Skeletal muscle cell (primary cell): ENCODE measurements at places on chromosomes 7 and 10.
A peak's percentile ranks its signal among the peaks of the same experiment; 100 is the strongest.

DNA sequence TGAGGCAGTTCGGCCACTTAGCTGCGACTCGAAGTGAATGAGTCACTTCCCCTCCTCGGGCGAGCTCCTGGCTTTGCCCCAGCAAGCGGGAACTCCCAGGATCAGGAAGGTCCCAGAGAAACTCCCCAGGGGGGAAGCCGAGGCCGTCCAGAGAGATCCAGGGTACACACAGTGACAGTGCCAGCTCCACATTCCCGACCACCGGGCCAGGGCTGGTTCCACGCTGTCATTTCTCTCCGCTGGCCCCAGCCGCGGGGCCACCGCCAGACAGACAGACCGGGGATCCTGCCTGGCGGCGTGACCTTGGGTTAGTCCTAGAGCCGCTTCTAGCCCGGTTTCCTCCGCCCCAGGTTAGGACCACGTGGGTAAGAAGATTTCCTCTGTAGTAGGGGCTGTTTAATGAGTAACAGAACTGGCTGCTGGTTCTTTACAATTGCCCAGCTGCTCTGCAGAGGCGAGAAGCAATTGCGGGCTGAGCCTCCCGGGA, 463 bp upstream of the UPP1 start:
- peak; percentile 92 for DNase-seq

DNA sequence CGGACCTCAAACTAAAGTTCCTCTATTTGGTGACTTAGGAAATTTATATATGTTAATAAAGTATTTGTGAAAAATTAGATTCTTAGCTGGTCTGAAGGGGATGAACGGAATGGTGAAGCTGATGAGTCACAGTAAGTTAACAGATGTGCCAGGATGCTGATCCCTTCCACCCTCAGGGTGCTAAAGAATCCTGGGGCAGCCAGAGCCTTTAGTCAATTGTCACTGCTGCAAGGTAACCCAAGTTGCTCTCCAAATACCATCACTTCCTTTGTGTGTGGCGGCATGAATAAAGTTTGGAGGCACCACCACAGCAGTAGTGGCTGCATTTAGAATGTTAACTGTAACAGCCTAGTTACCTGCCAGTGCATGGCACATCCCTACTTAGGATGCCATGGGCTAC, 222.6 kb upstream of the PPP1R3A start:
- DNase-seq = no peak

- DNase-seq = no peak
Observed at GRCh38 chr7:14271441-14271840, 282.0 kb upstream of the ETV1 start.

- DNase-seq = no peak
Observed at GRCh38 chr10:101257491-101257890, 28.2 kb upstream of the LBX1 start.

GRCh38 chr7:1674161-1675035, 4.3 kb downstream of the ELFN1 start:
- DNase-seq = no peak

DNA sequence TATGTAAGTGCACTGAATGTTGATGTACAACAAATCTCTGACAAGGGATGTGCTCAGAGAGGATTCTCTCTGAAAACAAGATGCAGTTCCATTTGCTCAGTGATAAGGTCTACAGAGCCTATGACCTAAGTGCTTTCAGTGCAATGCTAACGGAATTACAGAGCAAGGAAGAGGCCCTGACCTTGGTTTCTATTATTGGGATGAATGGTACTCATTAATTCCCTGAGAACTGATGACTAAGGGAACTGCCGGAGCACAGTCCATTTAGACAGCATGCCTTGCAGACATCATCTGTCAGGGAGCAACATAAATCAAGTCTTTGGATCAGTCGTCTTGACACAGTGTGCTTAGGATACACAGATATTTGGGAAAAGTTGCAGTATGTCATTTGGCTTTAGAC, 340.8 kb downstream of the PHTF2 start:
- peak; percentile 57 for DNase-seq

DNA sequence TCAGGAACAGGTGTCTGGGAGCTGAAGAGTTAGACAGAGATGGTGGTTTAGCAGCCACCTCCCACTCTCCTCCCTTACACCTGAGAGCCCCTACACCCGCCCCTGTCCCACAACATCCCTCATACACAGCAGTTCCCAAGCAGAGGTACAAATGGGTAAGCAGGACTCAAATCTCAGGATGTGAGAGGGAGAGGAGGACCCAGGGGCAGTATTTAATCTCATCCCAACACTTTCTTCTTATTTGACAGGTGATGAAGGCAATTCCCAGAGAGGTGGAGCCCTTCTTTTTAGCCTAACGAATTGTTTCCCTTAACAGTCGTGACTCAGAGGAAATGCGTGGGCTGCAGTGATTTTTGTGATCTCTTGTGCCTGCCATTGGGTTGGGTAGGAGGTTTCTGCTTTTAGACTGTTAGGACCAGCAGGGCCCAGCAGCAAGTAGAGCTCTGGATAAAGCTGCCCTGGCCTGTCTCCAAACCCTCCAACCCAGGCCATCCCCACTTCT, 191.3 kb downstream of the HECW1 start:
- no peak for DNase-seq

DNA sequence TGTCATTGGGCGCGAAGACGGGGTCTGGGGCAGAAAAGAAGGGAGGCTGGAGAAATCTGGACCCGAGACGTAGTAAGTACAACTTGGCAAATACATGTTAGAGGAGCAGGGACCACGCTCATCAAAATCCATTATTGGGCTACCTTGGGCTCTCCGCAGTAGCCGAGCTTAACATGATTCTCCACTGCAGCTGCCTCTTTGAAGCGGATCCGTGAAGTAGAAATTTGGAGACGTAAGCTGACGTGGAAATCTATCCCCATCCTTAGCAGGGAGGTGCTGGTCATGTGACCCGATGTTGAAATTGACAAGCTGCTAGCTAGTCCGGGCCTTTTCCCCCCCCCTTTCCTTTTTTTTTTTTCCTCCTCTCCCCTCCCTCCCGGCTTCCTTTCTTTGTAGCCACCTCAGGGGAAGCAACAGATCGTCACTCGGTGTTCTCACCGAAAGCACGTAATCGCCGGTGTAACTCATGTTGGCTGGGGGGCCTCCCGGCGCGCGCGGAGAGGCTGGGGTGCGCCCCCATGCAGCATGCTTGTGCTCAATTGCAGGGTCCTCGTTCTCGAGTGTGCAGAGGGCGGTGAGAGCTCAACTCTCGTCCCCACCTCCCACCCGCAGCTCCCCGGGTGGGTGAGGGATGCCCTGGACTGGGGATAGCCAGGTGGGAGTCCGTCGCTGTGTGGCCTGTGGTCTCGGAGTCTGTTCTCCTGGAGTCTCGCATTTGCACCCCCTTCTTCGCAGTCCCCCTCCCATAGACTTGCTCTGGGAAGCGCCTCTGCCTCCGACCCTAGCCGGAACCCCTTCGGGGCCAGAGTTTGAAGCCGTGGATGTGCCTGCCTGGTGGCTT, at the start of gene HOXA11:
Gene HOXA11 (minus strand): TSS at position 220 of the 841 bp plus-strand sequence. CDS start 88 bp downstream, at position 132.
- DNase-seq = peak; percentile 89

- no peak for DNase-seq
Observed at GRCh38 chr7:134289423-134289822, 27.3 kb downstream of the SLC35B4 start.

DNA sequence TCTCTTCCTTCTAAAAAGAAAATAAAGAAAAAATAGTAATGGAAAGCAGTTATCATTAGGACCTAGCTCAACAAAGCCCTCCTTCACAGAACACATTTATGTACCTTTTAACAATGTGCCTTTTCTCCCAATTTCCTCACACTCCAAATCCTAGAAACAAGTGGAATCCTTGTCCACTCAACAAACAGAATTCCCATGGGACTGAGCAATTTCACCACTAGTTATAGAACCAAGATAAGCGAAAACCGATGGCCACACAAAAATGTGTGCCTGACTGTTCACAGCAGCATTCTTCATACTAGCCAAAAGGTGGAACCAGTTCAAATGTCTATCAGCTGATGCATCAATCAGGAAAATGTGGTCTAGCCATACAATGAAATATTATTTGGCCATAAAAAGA, 17.3 kb downstream of the DCLRE1C start:
- DNase-seq = no peak

- DNase-seq = no peak
Observed at GRCh38 chr10:101066146-101066895, 4.5 kb downstream of the KAZALD1 start.

- no peak for DNase-seq
Observed at GRCh38 chr10:1049425-1049958, 573 bp upstream of the IDI1 start.

- no peak for DNase-seq
Observed at GRCh38 chr10:125147971-125148439, 12.4 kb downstream of the CTBP2 start.

DNA sequence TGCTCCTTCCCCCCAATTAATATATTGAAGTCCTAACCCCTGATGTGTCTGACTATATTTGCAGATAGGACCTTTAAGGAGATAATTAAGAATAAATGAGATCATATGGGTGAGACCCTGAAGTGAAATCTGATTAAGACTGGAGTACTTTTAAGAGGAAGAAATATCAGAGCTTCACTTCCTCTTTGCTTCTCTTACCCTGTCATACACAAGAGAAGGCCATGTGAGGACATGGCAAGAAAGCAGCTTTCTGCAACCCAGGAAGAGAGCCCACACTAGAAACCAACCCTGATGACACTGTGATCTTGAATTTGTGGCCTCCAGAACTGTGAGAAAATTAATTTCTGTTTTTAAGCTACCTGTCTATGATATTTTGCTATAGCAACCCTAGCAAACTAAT, 44.2 kb downstream of the JMJD1C start:
- no peak for DNase-seq

DNA sequence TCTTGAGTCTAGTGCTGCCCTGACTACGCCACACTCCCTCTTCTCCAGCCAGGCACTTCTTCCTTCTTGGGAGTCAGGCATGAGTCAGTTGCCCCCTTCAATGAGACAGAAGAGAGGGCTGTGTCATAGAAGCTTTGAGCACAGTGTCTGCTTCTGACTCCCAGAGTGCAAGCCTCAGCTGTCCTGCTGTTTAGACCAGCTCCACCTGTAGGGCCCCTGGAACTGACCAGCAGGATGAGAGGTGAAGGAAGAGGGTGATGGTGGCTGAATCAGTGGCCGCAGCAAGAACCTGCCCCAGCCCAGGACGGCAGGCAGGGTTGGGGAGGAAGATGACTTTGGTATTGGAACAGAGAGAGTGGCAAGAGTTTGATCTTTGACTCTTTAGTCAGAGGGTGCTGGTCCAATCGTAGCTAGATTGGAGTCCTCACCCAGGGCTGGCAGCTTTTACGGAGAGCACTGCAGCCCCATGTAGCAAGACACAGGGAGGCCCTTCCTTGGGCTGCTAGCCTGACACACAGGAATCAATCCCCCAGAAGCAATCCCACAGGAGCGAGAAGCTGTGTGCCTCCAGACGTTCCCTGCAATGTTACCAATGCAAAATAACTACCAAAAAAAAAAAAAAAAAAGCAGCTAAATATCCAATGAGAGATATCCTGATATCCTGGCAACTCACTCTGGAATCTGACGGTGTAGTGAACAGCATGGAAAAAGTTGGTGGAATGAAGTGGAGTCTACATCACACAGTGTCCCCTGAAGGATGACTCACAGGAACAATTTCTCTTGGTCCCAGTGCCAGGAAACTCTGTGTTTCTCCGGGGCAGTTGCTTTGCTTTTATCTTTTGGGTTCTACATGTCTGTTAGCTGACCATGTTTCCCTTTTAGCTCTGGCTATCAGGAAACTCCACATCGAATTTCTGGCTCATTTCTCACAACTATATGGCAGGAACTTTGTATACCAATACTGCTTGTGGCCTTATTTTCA, 6.9 kb downstream of the C10orf62 start:
- peak; percentile 50 for DNase-seq

GRCh38 chr7:113109718-113110117, 8.6 kb downstream of the SMIM30 start:
- DNase-seq = no peak

DNA sequence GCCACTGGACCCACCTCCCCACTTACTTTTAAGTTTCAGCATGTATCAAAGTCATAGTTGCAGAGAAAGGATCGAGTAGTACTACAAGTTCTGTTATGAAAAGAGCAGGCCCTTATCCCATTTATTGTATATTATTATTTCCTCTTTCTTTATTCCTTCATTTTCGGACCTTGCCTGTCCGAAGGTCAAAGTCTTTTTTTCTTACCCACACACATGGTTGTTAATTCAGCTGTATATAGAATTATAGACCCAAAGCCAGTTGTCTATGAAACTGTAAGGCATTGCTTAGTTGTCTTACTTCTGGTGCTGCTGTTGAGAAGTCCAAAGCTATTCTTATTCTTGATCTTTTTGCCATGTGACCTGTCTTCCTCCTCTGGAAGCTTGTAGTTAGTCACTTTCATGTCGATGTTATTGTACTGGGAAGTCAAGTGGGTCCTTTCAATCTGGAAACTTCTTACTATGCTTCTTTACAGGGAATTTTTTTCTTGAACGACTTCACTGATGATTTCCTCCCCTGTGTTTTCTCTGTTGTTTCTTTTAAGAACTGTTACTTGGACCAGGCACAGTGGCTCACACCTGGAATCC, 8.3 kb downstream of the NUDT5 start:
- DNase-seq = no peak

- DNase-seq = no peak
Observed at GRCh38 chr10:26296360-26296759, 79.8 kb downstream of the GAD2 start.

GRCh38 chr10:34333513-34333912, 481.6 kb downstream of the PARD3 start:
- no peak for DNase-seq

GRCh38 chr7:107691716-107692115, 31.1 kb downstream of the SLC26A4 start:
- no peak for DNase-seq

GRCh38 chr7:13911909-13912308, 77.6 kb downstream of the ETV1 start:
- no peak for DNase-seq

GRCh38 chr10:85612378-85612775, 754.2 kb downstream of the GRID1 start:
- no peak for DNase-seq

DNA sequence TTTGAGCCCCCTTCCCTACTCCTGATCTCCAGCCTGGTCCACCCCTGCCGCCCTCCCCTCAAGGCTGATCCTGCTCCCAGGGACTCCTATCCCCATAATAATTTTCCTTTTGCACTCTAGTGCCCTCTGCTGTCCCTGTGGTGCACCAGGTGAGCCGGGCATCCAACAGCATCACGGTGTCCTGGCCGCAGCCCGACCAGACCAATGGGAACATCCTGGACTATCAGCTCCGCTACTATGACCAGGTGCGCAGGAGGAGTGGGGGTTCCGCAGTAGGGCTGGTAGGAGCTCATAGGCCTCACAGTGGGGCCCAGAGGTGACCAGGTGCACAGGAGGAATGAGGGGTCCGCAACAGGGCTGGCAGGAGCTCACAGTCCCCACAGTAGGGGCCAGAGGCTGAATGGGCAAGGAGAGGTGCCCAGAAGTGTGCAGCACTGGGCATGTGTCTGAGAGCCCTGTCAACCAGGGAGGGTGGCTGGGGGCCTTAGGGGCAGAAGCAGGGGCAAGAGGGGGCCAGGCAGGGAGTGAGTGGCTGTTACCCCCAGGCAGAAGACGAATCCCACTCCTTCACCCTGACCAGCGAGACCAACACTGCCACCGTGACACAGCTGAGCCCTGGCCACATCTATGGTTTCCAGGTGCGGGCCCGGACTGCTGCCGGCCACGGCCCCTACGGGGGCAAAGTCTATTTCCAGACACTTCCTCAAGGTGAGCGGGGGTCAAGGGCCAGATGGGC, 11.7 kb downstream of the EPHB6 start:
- DNase-seq = no peak
